ENCODE measurements at places on chromosomes 11 and 22. TPM values are rescaled to one million over a fixed set of nuclear protein-coding genes. Genes with fewer than 3 reads are reported as not detected.

The RAG1 gene
- 0.54 TPM for total RNA-seq

The SLC17A6 gene
- total RNA-seq: not detected

The CECR2 gene
- total RNA-seq: 3.1 TPM

The NAV2 gene
- total RNA-seq: 14.3 TPM

The FXYD6 gene
- total RNA-seq: not detected

The PIH1D2 gene
- total RNA-seq: 0.32 TPM

The MIOX gene
- not detected for total RNA-seq

The CTSW gene
- not detected for total RNA-seq

The MYO7A gene
- total RNA-seq: 0.16 TPM

The CRACR2B gene
- 0.32 TPM for total RNA-seq

The GGTLC3 gene
- total RNA-seq: not detected

The SEC14L2 gene
- 24.6 TPM for total RNA-seq

The PHOX2A gene
- total RNA-seq: not detected

The OR52I2 gene
- not detected for total RNA-seq

The TMEM191C gene
- total RNA-seq: 0.54 TPM

The DUSP8 gene
- total RNA-seq: 0.72 TPM

The HTR3B gene
- total RNA-seq: not detected

The SLC6A5 gene
- not detected for total RNA-seq

The C11orf16 gene
- not detected for total RNA-seq

The GNAZ gene
- 0.32 TPM for total RNA-seq

The APOA1 gene
- 2.3 TPM for total RNA-seq

The LIPT2 gene
- not detected for total RNA-seq

The MN1 gene
- total RNA-seq: 29.5 TPM
